SK-N-SH (cell line): ENCODE measurements at places on chromosomes 16 and 17. TPM values are rescaled to one million over a fixed set of nuclear protein-coding genes. Genes with fewer than 3 reads are reported as not detected.

The METRNL gene
- 50.8 and 75.5 TPM in 2 replicates for polyA plus RNA-seq

The CDYL2 gene
- polyA plus RNA-seq, result 0.03 and 0.05 TPM in 2 replicates

The CCL4L2 gene
- not detected in 2 replicates for polyA plus RNA-seq

The SPATA2L gene
- polyA plus RNA-seq, result 7.8 and 8.6 TPM in 2 replicates

The MEIOC gene
- polyA plus RNA-seq, result 1.2 and 1.3 TPM in 2 replicates

The KRTAP9-8 gene
- not detected in 2 replicates for polyA plus RNA-seq

The STX1B gene
- 21.2 and 23.0 TPM in 2 replicates for polyA plus RNA-seq

The RTN4RL1 gene
- 0.07 TPM in 1 of 2 replicates, not detected in the other for polyA plus RNA-seq

The CLEC18A gene
- 0.15 and 0.20 TPM in 2 replicates for polyA plus RNA-seq
